ENCODE measurements at places on chromosomes 5 and 9. TPM values are rescaled to one million over a fixed set of nuclear protein-coding genes. Genes with fewer than 3 reads are reported as not detected.

The PPIC gene
- total RNA-seq: 70.1 TPM

The PDGFRB gene
- total RNA-seq: 151 TPM

The ROR2 gene
- 27.9 TPM for total RNA-seq

DNA sequence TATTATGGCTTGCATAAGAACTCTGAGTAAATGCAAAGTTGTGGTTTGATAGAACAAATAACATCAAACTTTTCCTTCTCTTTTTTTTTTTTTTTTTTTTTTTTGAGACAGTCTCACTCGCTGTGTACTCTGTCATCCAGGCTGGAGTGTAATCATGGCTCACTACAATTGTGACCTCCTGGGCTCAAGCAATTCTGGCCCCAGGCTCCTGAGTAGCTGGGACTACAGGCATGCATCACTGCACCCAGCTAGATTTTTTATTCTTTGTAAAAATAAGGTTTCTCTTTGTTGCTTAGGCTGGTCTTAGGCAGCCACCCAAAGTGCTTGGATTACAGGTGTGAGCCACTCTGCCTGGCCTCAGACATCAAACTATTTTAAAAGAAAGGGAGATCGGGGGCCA, 19.0 kb upstream of the PTGER4 start:
- DNase-seq: no peak

GRCh38 chr9:135513351-135513846, 7.8 kb upstream of the LCN1 start:
- no peak for DNase-seq

- DNase-seq: no peak
Observed at GRCh38 chr5:173736374-173736773, 119.9 kb upstream of the BOD1 start.

DNA sequence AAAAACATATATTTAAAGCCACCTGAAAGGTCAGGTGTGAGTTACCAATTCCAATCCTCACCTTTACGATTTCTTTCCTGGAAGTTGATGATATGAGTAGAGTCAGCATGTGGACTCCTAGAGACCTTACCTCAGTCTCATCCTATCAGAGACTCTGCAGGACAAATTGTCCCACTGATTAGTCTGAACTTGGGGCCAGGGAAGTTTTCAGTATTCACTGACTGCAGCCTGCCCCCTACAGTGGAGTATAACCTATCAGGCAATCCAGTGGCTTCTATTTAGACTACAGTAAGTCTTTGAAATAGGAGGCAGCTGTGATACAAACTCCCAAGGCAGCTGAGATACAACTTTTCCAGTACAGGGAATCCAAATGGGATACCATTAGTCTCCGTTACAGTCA, 449.4 kb upstream of the CDH10 start:
- DNase-seq: no peak
